Fibroblast of pulmonary artery (primary cell): ENCODE measurements at places on chromosomes 3 and 15.
A peak's percentile ranks its signal among the peaks of the same experiment; 100 is the strongest.

- DNase-seq = no peak
These were observed 36.3 kb downstream of the TRIP4 start for GRCh38 chr15:64423970-64424369.

- no peak for DNase-seq
These were observed 8.1 kb upstream of the ADPRH start for GRCh38 chr3:119571230-119571629.

- no peak for DNase-seq
These were observed 150.5 kb upstream of the THBS1 start for GRCh38 chr15:39430389-39430788.

DNA sequence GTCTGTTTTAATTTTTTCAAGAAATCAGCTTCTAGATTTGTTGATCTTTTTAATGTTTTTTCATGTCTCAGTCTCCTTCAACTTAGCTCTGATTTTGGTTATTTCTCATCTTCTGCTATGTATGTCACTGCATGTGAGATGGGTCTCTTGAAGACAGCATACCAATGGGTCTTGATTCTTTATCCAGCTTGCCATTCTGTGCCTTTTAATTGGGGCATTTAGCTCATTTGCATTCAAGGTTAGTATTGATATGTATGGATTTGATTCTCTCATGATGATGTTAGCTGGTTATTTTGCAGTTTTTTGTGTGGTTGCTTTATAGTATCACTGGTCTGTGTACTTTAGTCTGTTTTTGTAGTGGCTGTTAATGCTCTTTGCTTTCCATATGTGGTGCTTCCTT is 39.4 kb downstream of the CEP63 start:
- DNase-seq = no peak

GRCh38 chr3:101466465-101467309 is 46.3 kb downstream of the SENP7 start:
- no peak for DNase-seq

GRCh38 chr15:62979252-62979651 is 63.3 kb upstream of the TPM1 start:
- peak; percentile 14 for DNase-seq

- peak; percentile 51 for DNase-seq
These were observed 242.5 kb downstream of the FAM43A start for GRCh38 chr3:194928227-194928626.

DNA sequence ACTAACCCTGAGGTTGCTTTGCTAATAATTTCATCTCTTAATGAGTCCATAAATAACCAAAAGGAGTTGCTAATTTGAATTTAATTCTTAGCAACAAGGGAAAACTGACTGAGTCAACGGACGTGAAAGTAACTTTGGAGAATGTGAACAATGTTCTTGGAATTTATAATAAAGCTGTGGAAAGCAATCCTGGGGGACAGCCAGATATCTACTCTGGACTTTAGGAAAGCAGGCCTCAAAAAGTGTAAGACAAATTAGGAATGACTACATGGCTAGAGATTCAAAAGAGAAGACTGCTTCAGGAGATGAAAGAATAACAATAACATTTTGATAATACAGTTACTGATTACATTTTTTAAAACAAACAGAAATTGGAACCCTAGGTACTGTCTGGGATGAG is 318.4 kb upstream of the COL8A1 start:
- peak; percentile 86 for DNase-seq

DNA sequence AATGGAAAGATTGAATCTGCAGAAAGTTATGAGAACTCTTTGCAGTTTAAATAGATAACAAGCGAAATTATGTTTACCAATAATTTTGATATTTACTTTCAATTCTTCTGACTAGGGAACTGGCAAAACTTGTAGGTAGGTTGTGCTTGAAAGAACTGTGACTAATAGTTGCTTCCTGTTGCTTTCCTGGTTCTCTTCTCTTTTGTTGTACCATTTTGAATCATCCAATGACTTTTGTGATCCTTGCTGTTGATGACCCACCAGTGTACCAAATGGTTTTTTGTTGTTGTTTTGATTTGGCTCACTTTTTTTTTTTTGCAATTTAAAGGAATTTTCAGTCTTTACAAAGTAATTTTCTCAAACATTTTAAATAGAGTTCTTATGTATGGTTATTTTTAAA is 64.9 kb upstream of the DCBLD2 start:
- no peak for DNase-seq

- DNase-seq = no peak
These were observed 557.3 kb upstream of the KCNMB2 start for GRCh38 chr3:177978946-177979345.

- DNase-seq = peak; percentile 72
These were observed 105.5 kb downstream of the MME start for GRCh38 chr3:155185631-155186071.
